ENCODE measurements at places on chromosomes 1 and 21. TPM values are rescaled to one million over a fixed set of nuclear protein-coding genes. Genes with fewer than 3 reads are reported as not detected.

The LAPTM5 gene
- total RNA-seq: 0.44 TPM

The OR10Z1 gene
- total RNA-seq: not detected

The PARK7 gene
- total RNA-seq: 397 TPM

The ACKR1 gene
- not detected for total RNA-seq

The ASTN1 gene
- total RNA-seq: under 0.01 TPM

The LCE6A gene
- total RNA-seq: not detected

The LSM10 gene
- total RNA-seq: 10.3 TPM

The PERM1 gene
- total RNA-seq: 0.06 TPM

The CCDC190 gene
- 1.5 TPM for total RNA-seq

The OR2T11 gene
- not detected for total RNA-seq

The KCNQ4 gene
- total RNA-seq: under 0.01 TPM

The TMPRSS15 gene
- 0.06 TPM for total RNA-seq

The S100A16 gene
- total RNA-seq: 256 TPM

The KCNE2 gene
- total RNA-seq: not detected

The SYCP1 gene
- not detected for total RNA-seq

The DMBX1 gene
- total RNA-seq: not detected

The ODF2L gene
- 20.6 TPM for total RNA-seq

The PLPP3 gene
- 367 TPM for total RNA-seq

The KRTAP13-2 gene
- total RNA-seq: not detected
